ENCODE measurements at places on chromosomes 7 and 10. TPM values are rescaled to one million over a fixed set of nuclear protein-coding genes. Genes with fewer than 3 reads are reported as not detected.

Gene KLF14
- total RNA-seq: not detected

Gene DBF4
- total RNA-seq: 71.3 TPM

Gene SFTPA2
- not detected for total RNA-seq

Gene NPC1L1
- total RNA-seq: not detected

Gene SLC18A3
- not detected for total RNA-seq

Gene DPCD
- 5.2 TPM for total RNA-seq

Gene INHBA
- not detected for total RNA-seq

Gene CALD1
- 0.63 TPM for total RNA-seq

Gene HABP2
- total RNA-seq: not detected

Gene EPO
- total RNA-seq: not detected

Gene ABCB1
- total RNA-seq: 8.1 TPM

Gene ZNF467
- 0.25 TPM for total RNA-seq

Gene ADAMTS14
- total RNA-seq: not detected

Gene SLC39A12
- not detected for total RNA-seq

Gene GBX1
- not detected for total RNA-seq

Gene CRHR2
- not detected for total RNA-seq

Gene GIMAP6
- 84.9 TPM for total RNA-seq

Gene ARMC3
- total RNA-seq: not detected

Gene GRM3
- total RNA-seq: not detected

Gene PNLIP
- total RNA-seq: not detected

Gene SEMA4G
- total RNA-seq: 0.68 TPM

Gene TMEM270
- not detected for total RNA-seq

Gene NEUROD6
- total RNA-seq: not detected

Gene TNKS2
- 39.4 TPM for total RNA-seq

Gene CALHM2
- total RNA-seq: 138 TPM

Gene LIPF
- total RNA-seq: not detected

Gene ADAM22
- total RNA-seq: 1.1 TPM

Gene PHYHIPL
- not detected for total RNA-seq

Gene OR2A1
- total RNA-seq: not detected

Gene CPEB3
- 3.0 TPM for total RNA-seq

Gene BAMBI
- total RNA-seq: 0.20 TPM

Gene COL13A1
- total RNA-seq: not detected

Gene AMZ1
- 0.78 TPM for total RNA-seq

Gene ARID5B
- total RNA-seq: 71.1 TPM

Gene ZNF716
- not detected for total RNA-seq

Gene DNAJC12
- total RNA-seq: 4.1 TPM

Gene PCGF6
- 15.1 TPM for total RNA-seq
